Endothelial cell (in vitro differentiated cells): ENCODE measurements at places on chromosomes 7 and 10.
A peak's percentile ranks its signal among the peaks of the same experiment; 100 is the strongest.

DNA sequence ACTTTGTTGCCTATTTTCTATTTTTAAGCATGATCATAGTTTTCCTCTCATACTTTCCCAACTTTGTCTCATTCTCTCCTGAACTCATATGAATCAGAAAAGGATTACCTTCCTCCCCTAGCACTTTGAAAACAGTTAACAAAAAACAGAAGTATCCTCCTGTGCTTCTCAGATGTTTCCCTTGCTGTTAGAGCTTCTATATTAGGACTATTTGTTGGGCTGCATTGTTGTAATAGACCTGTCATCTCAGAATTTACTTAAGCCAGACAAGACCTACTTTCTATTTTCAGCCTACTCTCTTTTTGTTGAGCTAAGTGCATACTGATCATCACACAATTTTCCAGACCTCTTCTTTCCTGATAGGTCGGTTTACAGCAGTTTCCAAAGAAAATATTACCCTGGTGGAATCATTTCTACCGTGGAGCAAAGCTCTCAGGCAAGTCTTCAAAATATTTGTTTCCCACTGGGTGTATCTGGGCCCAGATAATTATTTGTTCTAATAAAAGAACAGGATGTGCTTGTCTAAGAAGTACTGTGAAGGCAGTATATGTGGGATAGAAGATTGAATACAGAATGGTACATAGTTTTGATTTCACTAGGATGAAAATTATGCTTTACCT lies 411.9 kb upstream of the KLF6 start:
- no peak overlapping the region for H3K27ac ChIP-seq
- H3K27me3 ChIP-seq: no peaks in the 10 kb centered on the region
- peaks cover 4% of the 10 kb centered on the region for H3K4me1 ChIP-seq
- no peak for DNase-seq

DNA sequence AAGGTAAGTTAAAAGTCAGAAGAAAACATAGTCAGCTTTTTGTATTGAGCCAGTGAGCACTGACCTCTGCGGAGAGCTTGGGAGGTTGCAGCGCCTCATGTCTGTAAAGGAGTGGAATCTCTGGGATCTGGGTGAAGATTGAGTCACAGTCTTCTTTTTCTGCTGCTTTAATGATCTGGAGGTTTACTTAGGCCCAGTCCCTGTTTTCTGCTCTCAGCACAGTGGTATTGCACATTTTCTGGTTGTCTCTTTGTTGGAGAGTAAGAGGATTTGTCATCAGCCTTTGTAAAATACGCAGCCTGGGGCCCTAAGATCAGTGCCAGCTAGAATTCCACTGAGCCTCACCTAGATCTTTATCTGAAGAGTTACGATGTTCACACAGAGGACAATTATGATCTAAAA lies 58.3 kb upstream of the GJD4 start:
- no peak for DNase-seq
- peaks cover 23% of the 10 kb centered on the region for H3K36me3 ChIP-seq
- peaks cover 12% of the 10 kb centered on the region for H3K4me1 ChIP-seq
- no peak overlapping the region for H3K4me3 ChIP-seq

GRCh38 chr7:102258749-102259107 lies 27.9 kb upstream of the SH2B2 start:
- peaks cover 7% of the 10 kb centered on the region for H3K4me1 ChIP-seq
- no peaks in the 10 kb centered on the region for H3K36me3 ChIP-seq
- H3K27ac ChIP-seq: no peak overlapping the region
- no peak overlapping the region for H3K4me3 ChIP-seq
- peaks cover 7% of the 10 kb centered on the region for H3K27me3 ChIP-seq

GRCh38 chr7:131357282-131357880 lies 29.7 kb downstream of the MKLN1 start:
- H3K4me1 ChIP-seq: peaks cover 52% of the 10 kb centered on the region
- H3K27ac ChIP-seq: no peak overlapping the region
- peaks cover 2% of the 10 kb centered on the region for H3K27me3 ChIP-seq
- H3K4me3 ChIP-seq: no peak overlapping the region
- no peak for DNase-seq

- H3K36me3 ChIP-seq: peaks cover 45% of the 10 kb centered on the region
- DNase-seq: no peak
- H3K27me3 ChIP-seq: peaks cover 19% of the 10 kb centered on the region
- peak overlapping the region; percentile 70 for H3K27ac ChIP-seq
These were observed 127.4 kb downstream of the RGS10 start for GRCh38 chr10:119415121-119415520.
